EH (cell line): ENCODE measurements at places on chromosomes 13 and 19.

- no peak for DNase-seq
These were observed 516 bp upstream of the FAM32A start for GRCh38 chr19:16184665-16185122.

DNA sequence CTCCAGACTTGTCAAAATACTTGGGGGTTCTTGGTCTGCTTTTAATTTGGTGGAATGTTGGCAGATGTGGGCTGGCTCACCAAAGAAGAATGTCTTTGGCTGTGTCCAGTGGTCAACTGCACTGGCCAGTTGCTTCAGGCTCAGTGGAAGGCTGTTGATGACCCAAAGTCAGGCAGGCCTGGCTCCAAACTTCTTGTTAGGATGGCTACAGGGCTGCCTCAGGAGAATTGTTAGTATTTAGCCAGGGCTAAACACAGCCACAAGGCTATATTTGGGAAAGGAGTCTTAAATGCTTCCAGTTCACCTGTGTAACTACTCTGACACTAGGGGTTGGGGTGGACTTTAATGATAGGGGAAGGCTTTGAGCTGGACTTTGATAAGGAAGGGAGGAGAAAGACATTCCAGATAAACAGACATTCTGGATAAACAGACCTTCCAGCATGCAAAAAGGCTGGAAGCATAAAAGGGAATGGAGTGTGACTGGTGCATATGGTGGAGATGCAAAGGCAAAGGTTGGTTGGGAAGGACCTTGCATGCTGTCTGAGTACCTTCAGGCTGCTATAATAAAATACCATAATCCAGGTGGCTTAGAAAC, 116.8 kb downstream of the FOXO1 start:
- peak; percentile 84 for DNase-seq

DNA sequence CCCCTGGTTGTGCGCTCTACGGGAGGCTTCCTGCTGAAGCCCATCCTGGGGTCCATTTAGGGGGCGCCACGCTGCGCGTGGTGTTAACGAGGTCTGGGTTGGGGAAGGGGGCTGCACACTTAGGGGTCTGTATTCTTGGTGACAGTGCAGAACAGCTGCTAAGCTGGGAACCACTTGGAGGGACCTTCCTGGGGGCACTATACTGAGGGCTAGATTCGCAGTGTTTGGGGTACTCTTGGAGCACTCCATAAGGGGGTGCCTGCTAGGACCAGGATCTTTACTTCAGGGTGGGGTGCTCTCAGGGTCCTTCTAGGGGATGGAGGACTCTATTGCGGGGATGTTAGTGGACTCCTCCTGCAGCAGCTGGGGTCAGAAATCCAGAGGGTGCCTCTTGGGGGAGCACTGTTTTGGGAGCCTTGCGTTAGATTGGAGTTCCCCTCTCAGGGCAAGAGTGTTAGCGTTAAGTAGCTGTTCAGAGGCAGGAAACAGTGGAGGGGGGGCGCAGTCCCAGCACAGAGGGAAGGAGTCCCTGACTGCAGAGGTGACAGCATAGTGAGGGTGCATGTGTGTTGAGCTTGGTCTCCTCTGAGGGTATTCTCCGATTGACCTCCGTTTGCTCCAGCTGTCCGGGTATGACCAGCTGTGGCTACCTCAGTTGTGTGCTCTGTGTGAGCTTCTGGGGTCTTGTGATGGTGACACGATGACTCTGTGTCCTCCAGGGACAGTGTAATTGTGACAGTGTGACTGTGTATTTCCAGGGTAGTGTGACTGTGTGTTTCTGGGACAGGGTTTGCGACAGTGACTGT, 1.1 kb downstream of the PDE4A start:
- no peak for DNase-seq

DNA sequence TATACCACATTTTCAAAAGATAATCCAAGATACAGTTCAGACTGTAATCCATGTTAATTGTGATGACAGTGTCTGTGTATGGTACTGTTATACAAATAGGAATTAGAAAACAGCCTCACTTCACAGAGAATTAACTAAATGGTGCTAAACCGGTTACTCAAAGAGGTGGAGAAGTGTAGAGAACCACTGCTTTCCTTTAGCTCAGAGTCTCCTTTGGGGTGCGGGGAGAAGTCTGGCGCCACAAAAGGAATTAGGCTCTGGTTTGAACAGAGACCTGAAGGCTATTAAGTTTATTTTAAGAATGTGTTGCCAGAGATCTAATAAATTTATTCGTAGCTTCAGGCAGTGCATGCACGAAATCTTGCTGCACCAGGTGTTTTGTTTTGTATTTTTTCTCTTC, 65.8 kb downstream of the FREM2 start:
- DNase-seq = no peak

DNA sequence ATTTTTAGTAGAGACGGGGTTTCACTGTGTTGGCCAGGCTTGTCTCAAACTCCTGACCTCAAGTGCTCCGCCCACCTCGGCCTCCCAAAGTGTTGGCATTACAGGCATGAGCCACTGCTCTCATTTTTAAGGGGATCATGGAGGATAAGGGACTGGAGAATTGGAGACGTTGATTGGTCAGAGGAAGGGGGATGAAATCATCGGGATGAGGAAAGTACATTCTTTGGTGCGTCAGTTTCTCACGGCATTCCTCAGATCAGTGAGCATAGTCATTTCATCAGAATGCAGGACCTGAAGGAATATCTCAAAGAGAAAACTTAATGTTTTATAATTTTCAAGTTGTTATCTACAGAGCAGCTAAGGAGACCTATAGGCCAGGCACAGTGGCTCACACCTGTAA, 14.0 kb downstream of the ZNF114 start:
- DNase-seq = peak; percentile 97

DNA sequence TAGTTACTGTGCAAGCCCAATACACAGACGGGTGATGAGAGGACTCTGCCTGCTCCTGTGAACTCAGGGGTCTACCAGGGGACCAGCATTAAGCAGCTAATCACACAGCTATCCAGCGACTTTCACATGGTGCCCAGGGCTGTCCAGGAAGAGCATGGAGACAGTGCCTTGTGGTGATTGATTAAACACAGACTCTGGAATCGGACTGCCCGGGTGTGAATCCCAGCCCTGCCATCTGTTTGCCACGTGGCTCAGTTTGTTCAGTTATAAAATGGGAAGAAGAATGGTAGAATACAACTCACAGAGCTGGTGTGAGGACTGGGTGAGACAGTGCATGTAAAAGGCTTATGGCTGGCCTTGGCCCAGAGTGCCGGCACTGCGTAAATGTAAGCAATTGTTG, 42.1 kb upstream of the NPAS1 start:
- peak; percentile 34 for DNase-seq

GRCh38 chr13:49395878-49396380, 47.9 kb downstream of the CAB39L start:
- no peak for DNase-seq

- DNase-seq = peak; percentile 7
These were observed 416.2 kb downstream of the DIAPH3 start for GRCh38 chr13:59747529-59747928.

DNA sequence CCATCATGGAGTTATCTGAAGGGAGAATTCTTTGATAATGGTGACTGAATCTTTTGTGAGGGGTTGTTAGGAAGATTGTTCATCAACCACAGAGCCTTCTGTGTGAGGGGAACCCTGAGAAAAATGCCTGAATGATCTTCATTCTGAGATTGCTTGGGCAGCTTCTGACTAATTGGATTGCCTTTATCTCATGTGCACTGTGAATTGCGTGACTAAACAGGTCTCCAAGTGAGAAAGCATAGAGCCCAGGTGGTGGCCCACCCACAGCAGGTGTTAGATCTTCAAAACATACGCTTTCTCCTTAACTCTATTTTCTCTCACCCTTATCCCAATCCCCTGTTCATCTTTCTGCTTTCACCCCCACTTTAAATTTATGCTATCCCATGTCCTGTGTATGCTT, 58.3 kb downstream of the DOCK9 start:
- DNase-seq = no peak

GRCh38 chr13:113931841-113932459, 41.9 kb downstream of the C13orf46 start:
- no peak for DNase-seq

DNA sequence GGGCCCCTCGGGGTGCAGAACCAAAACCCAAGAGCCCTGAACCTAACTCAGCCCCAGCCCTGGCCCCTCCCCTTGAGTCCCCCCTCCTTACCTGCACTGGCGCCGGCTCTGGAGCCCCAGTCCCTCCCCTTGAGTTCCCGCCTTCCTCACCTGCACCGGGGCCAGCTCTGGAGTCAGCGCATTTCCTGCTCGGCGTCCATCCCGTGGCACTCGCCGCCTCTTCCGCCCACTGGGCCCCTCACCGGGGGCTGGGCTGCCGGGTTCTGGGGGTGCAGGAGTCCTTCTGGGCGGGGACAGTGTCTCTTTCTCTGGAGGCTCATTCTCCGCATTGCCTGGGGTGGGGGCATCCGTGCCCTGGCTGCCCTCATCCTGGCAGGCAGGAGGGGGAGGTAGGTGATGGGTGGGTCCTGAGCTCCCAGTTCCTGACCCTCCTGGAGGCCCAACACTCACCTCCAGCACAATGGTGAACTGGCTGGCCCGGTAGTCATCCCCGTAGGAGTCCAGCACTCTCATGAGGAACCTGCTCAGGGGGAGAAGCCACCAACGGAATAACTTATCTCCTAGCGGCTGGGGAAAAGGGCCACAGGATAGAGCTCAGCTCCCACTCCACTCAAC, 5.3 kb downstream of the NDUFA3 start:
- DNase-seq = no peak

DNA sequence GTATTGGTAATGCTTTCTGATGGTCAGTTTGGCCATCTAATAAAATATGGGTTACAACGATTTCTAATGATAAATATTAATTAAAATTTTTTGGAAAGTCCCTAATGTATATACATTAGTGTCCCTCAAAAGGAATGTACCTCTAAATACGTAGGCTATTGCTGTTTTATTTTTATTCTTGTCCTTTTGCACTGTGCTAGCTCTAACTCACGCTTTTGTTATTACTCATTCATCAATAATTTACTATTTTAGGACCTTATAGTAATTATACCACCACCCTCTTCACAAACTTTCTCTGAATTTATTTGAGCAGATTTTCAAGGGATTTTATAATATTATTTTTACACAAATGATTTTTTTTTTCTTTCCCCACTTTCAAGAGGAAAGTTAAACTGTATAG, 795.9 kb upstream of the PCDH9 start:
- DNase-seq = no peak

GRCh38 chr19:53659292-53659691, 27.5 kb downstream of the DPRX start:
- no peak for DNase-seq

GRCh38 chr19:2016041-2016807, 710 bp upstream of the BTBD2 start:
- DNase-seq = peak; percentile 91

DNA sequence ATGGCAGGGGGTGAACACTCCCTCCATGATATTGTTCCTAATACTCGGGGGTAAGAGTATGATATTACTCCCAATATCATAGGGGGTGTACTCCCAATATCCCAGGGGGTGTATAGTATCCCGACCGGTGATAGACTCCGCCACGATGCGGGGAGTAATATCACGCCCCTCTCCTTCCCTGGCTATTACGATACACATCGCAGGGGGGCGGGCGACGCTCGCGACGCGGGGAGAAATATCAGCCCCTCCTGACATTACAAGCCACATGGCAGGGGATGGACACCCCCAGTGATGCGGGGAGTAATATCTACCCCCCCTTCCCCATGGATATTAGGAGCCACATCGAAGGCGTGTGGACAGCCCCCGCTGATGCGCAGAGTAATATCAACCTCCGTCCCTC, 3.2 kb upstream of the RGCC start:
- DNase-seq = no peak

- no peak for DNase-seq
These were observed 61.1 kb downstream of the PIBF1 start for GRCh38 chr13:72842991-72843390.

DNA sequence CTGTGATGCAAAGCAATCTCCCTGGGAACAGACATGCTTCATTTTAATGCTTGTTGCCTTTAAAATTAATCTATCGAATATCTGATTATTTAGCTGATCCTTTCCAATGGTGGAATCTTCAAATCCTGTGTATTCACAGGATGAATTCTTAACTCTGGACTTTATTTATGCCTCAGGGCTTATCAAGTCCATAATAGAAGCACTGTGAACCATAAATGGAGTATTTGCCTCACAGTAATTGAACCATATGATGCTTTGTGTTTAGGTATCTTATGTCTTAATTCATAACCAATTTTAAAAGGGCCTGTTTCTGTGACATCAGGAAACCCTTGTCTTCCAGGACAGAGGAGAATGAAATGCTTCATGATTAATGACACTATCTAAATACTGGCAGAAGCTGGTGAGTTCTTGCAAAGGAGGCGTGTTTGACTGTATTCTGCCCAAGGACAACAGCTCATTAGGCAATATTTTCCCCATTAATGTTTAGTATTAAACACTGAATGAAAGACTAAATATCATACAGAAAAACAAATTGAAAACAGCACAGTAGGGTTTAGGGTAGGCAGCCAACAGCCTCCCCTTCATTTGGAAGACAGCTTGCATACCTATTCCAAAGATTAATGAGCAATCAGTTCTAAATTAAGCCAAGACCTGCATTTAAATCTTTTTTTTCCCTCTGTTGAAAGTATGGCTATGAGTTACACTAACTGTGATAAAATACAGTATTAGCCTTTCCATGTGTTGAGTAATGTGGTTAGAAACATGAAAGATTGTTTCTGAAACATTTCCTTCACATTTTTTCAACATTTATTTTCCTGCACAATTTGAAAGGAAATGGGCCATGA, 709.4 kb downstream of the PCDH9 start:
- DNase-seq = no peak

- no peak for DNase-seq
These were observed 693 bp upstream of the TMED1 start for GRCh38 chr19:10836479-10837330.

DNA sequence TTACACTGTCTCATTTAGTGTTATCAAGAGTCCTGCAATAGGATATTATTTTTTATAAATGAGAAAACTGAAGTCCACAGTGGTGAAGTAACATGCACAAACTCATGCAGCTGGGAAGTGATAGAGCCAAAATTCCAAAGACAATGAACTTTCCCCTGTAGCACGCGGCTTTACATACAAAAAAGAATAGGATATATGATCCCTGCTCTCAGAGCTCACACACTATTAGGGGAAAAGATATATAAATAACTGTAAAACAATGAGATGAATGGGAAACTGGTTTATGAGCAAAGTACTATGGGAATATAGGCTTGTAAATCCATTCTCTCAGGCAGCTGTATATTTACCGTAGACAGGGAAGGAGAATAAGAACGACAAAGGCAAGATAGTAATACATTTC, 39.7 kb downstream of the THSD1 start:
- DNase-seq = no peak

DNA sequence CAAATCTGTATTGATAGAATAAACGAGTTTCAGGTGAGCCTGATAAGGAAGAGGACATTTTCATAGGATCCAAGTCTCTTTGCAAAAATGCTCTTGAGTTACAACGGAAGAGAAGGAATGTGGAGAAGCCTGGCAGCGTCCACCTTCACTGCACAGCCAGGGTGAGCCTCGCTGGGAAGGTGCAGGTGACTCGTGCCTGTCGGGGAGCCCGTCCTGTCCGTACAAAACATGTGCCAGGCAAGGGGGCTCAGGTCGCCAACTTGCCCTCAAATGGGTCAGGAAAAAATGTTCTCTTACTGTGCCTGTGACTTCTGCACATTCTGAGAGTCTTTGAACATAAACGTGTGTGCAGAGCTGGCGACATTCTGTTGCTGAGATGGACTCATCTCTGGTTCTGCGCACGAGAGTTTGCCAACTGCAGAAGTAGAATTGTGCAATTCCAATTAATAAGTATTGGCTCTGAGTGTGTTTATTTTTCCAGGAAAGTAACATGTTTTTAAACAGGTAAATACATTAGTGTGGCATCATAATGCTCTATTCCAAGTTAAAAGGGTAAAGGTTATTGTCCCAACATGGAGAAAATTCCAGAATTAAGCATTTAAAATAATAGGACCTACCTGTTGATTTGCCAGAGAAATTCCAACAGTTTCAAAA, 28.6 kb downstream of the NAXD start:
- no peak for DNase-seq
